ENCODE measurements at places on chromosomes 1 and 21.

DNA sequence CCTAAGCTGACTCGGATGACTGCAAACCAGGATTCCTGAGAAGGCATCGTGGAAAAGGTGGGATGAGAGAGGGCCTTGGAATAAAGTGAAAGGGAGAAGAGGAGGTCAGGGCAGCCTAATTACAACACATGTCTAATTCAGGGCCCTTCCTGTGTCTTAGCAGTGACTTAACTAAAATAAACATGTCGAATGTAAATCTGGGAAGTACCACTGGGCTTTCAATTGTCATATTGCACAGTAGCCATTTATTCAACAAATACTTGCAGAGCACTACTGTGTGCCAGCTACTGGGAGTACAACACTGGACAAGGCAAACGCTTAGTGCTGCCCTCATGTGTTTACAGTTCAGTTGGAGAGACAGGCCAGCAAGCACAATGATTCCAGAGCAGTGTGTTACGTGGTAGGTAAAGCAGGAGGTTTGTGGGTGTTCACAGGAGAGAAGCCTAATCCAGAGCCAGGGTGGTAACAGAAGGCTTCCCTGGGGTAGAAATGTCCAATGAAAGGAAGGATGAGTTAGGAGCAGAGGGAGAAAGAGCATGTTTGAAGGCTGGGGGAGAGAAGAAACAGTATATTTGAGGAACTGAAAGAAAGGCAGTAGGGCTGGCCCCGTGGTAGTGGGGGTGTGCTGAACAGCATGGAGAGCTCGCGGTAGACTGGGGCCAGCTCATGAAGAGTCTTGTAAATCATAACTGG, 38.0 kb upstream of the RASAL2 start:
- no peak for DNase-seq

DNA sequence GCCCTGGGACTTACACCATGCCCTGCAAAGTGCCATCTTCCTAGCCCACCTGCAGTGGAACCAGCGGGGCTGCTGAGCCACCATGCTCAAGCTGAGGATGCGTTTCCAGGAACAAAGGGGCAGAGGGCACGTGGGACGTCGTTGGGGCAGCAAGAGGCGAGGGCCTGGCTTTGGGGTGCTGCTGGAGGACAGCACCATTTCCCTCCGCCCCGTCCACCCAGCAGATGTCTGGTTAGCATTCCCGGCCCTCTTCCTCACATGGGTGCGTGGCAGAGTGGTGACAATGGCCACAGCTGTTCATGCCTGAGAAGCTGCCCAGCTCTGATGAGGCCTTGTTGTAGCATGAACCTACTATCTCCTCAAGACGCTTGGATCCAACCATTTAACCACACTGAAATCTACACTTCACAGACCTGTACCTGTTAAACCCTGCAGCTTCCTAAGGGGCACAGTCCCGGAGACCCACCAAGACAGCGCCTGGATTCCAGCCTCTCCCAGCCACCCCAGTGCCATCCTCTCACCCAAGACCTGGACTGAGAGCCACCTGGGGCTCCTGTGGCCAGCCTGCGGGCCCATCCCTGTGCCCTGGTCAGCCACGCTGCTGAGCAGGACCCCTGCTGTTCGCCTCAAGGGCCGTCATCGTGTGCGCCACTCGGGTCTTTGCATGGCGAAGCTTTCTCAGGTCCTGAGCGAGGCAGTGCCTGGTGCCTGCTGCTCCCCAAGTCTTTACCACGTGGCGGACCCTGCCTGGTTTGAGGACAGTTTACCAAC, 33.2 kb downstream of the SLC45A1 start:
- no peak for DNase-seq

- DNase-seq, result no peak
Measured at GRCh38 chr1:169568497-169568896, 17.8 kb downstream of the F5 start.

DNA sequence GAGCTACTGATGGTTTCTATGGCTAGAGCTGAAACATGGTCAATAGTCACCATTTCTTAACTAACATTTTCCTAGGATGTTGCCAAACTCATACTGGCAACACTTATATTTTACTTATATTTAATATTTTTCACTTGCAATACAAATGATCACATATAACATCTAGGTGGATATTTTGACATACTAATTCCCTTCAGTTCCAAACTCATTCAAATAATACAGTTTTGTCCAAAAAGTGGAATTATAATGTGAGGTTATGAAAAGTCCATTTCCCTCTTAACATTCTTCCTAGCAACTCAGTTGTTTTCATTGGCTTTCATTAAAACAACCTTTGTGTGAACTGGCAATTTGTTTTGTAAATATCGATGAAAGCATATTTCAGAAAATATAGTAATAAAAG, 16.0 kb downstream of the SPAG17 start:
- DNase-seq, result no peak

- DNase-seq, result no peak
Measured at GRCh38 chr1:64199154-64199553, 4.3 kb upstream of the UBE2U start.

- DNase-seq, result peak; percentile 38
Measured at GRCh38 chr1:51636191-51636590, 19.3 kb downstream of the OSBPL9 start.

DNA sequence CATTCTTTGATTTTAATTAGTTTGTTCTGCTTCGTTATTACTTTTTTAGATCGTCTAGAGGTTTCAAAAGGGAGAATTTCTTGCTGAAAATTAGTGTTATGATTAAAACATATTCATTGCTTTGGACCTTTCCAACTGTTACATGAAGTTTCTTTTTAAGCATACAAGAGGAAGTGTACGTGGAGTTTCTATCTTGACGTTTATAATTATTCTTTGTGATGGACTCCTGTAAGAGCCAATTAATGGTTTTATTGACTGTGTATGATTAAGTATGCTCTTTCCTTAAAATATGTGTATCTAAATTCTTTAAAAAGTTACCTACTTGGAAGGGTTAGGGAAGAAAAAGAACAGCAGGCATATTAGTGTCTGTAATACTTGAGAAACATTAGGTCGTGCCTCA, 37.8 kb downstream of the SPEN start:
- DNase-seq, result no peak

GRCh38 chr1:51607681-51608095, 9.2 kb upstream of the OSBPL9 start:
- DNase-seq, result peak; percentile 10

GRCh38 chr1:89151047-89151446, 24.8 kb downstream of the GBP7 start:
- DNase-seq, result no peak

DNA sequence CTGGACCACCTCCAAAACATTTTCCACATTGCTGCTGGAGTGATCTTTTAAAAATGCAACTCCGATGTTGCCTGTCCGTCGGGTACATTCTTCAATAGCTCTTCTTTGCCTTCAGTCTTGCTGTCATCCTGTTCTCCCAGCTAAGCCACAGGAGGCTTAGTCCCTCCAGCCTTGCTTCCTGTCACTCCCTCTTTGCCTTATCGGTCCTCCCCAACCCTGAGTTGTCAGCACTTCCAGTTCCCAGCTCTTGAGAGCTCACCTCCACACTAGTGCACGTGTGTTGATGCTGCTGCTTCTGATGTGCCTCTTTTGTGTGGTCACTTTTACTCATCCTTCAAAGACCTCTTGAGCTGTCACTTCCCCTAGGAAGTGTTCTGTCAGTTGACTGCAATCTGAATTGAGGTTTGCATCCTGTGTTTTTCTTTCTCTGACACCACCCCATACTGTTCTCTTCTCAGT, 15.3 kb downstream of the UCK2 start:
- DNase-seq, result peak; percentile 34
